Cardiac septum (tissue), 1 donor: ENCODE measurements at places on chromosomes 2 and 18.
A peak's percentile ranks its signal among the peaks of the same experiment; 100 is the strongest.

- no peak for DNase-seq
Measured at GRCh38 chr18:55018602-55019001, 59.3 kb upstream of the CCDC68 start.

- no peak for DNase-seq
Measured at GRCh38 chr18:79200546-79201268, 131.5 kb downstream of the ATP9B start.

DNA sequence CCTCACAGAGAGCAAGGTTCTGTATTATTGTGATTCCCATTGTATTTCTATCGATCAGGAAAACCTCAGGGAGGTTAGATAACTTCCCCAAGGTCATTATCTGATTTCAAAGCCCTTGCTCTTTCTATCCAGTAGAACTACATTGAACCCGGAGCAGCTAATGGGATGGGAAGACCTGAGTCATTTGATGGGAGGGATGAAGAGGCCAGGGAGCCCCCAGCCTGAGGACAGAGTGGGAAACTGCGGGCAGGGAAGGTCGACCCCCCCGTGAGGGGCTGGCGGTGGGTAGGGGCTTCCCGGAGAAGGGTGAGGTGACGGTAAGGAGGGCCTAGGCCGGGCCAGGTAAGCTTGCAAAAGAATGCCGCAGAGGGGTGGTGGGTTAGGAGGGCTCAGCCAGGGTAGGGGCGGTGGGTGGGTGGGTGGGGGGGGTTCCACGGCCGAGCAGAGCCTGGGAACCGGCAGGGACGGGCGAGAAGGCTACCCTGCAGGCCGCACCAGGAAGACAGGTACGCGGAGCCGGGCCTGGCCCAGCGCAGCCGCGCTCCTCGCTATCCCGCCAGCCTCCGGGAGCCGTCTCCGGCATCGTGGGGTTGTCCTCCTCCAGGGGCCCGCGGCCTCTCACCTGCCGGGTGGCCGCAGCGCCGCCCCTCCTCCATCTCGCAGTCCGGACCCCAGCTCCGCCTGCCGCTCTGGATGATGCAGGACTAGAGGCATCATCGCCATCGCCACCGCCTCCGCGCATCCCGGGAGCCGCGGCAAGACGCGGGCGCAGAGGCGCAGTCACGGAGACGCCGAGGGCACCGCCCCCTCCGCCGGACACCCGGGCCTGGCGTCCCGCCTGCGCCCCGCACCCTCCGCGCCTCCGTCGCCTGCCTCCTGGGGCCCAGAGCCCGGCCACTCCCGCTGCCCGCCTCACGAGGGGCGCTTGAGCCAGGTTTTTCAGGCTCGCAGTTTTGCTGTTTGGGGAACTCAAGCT lies at the start of gene GPR75:
Gene GPR75 (minus strand): TSS at position 762 of the 976 bp plus-strand sequence. CDS start 5,211 bp downstream, outside the sequence.
- no peak for DNase-seq

- no peak for DNase-seq
Measured at GRCh38 chr2:220503431-220503830, 876.0 kb downstream of the SLC4A3 start.

- peak; percentile 50 for DNase-seq
Measured at GRCh38 chr2:70690846-70691245, 77.2 kb downstream of the ADD2 start.

- DNase-seq: no peak
Measured at GRCh38 chr2:105061560-105061959, 23.7 kb downstream of the MRPS9 start.

DNA sequence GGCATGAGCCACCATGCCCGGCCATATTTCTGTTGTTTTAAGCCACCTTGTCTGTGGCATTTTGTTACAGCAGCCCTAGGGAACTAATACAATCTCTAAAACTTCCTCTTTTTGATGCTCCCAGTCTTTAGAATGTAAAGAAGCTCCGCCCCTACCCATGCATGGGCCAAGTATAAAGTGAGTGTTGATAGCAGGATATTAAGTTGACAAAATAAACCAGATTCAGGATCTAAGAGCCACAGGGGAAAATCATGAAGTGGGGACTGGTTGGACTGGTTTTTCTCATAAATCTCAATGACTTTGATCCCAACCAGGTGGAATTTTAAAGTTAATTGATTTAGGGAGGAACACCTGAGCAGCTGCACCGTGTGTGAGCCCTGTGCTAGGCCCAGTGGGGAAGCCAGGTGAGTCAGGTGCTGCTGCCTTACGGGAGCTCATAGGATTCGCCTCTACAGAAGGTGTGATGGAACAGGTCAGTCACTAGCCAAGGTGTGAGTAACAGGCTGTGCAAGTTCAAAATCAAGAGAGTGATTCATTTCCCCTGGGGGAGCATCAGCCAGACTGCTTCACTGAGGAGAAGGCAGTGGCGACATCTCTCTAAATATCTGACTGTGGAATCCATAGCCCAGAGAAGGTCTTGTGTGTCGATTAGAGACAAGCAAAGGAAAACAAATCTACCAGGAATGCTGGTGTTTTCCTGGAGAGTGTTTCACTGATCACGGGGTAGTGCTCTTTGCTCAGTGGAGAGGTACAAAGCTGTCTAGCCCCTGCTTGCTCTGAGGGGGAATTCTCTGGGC lies 63.0 kb upstream of the MSH2 start:
- DNase-seq: no peak

DNA sequence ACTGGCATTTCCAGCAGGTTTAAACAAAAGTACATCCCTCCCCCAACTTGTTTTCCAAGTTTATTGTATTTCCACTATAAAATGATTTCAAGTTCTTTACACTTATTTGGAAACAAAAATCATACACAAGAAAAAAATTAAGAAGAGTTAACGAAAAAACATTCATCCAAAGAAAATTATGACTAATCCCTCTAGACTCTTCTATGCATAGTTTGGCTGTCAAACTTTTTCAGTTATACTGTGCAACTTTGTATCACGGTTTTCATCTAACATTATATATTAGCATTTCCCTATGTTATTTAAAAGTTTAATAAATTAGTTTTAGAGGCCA lies 627 bp downstream of the WDCP start:
- DNase-seq: no peak

- DNase-seq: no peak
Measured at GRCh38 chr2:229578052-229578846, 136.1 kb downstream of the DNER start.

DNA sequence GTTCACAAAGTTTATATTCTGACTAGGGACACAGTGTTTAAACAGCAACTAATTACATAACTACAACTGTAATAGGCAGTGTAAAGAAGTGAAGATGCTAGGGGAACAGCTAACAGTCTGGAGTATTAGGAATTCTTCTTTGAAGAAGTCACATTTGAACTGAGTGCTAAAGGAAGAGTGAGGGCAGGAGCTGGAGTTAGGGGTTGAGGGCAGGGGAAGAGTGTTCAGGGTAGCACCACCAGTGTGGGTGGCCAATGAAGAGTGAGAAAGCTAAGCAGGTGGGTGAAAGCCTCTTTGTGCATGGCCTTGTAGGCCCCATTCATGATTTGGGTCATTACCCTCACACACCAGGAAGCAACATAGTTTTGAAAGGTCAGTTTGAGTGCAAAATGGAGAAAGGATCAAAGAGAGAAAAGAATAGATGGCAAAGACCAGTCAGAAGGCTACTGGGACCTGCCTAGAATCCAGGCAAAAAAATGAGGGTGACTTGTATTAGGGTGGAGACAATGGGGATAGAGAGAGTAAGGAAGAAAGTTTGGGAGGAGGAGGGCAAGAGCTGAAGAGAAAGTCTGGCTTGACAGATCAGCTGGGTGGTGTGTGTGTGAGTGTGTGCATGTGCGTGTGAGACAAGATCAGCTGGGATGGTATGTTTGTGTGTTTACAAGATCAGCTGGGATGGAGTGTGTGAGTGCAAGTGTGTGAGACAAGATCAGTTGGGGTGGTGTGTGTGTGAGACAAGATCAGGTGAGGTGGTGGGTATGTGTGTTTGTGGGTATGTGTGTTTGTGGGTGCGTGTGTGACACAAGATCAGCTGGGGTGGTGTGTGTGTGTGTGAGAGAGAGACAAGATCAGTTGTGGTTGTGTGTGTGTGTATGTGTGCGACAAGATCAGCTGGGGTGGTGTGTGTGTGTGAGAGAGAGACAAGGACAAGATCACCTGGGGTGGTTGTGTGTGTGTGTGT lies 43.6 kb upstream of the AGPS start:
- DNase-seq: no peak

- DNase-seq: peak; percentile 75
Measured at GRCh38 chr2:237434866-237435311, 20.9 kb upstream of the COL6A3 start.

DNA sequence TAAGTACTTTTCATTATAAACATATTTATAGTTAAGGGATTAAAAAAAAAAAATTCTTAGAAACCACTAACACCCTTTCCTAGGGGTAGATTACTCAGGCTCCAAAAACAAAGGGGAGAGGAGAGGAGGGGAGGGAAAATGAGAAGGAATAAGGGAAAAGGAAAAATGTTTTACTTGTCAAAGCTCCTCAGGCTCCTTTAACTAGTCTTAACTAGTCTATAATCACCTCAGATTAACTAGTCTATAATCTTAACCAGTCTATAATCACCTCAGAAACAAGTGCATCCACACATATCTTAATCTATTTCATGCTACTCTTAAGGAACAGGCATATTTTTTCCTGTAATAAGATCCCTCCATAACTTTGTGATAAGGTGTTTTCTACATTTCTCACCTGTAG lies 76.4 kb downstream of the KANSL1L start:
- no peak for DNase-seq

- no peak for DNase-seq
Measured at GRCh38 chr2:76478266-76479035, 767.7 kb upstream of the GCFC2 start.

DNA sequence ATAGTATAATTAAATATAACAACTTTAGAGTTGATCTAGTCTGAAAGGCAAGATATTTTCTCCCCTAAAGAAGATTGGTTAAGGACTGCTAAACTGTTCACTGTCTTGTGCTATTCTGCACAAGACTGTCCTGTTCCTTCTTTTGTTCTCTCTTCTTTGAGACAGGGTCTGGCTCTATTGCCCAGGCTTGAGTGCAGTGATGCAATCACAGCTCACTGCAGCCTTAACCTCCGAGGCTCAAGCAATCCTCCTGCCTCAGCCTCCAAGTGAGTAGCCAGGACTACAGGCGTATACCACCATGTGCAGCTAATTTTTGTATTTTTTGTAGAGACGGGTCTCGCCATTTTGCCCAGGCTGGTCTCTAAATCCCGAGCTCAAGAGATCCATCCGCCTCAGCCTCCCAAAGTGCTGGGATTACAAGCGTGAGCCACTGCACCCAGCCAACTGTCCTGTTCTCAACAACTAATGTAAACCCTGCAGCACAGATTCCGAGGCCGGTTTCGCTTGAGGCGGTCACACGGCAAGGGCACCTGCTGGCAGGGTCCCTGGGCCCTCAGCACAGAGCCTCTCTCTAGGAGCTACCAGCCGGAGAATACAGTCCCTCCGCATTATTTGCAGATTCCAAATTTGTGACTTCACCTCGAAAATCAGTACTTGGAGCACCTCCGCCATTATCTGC lies 16.4 kb downstream of the PXDN start:
- peak; percentile 47 for DNase-seq

DNA sequence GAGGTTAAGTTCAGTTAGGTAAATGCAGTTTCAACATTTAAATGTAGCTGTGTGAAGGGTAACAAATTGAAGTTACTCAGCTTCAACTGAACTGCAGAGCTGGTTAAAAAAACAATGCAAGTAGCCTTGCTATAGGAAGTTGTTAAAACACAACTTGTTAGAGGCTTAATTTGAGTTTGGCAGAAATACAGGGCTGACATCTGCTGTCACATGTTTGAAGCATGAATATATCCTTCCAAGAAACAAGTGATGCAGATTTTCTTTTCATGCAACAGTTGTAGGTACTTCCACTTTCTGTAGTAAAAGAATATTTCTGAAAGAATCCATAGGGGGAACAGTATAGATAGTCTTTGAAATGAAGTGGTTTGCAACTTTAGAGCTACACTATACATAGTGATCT lies 208.7 kb upstream of the RASGRP3 start:
- no peak for DNase-seq

DNA sequence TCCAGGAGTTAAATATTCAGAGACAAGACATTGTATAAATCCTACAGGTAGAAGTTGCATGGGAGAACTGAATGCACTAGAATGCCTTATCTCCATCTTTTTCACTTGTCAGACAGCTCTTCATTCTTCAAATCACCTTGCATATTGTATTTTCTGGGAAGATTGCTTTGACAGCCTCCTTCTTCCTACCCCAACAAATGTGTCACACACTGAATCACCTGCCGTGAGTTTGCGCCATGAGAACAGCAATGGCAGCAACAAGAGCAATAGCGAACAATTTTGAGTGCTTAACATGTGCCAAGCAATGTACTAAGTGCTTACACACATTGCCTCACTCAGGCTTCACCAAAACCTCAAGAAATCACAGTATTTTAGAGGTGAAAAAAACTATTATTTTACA lies 161.3 kb upstream of the REG3G start:
- no peak for DNase-seq

- no peak for DNase-seq
Measured at GRCh38 chr18:57915865-57916582, 112.9 kb upstream of the ATP8B1 start.

DNA sequence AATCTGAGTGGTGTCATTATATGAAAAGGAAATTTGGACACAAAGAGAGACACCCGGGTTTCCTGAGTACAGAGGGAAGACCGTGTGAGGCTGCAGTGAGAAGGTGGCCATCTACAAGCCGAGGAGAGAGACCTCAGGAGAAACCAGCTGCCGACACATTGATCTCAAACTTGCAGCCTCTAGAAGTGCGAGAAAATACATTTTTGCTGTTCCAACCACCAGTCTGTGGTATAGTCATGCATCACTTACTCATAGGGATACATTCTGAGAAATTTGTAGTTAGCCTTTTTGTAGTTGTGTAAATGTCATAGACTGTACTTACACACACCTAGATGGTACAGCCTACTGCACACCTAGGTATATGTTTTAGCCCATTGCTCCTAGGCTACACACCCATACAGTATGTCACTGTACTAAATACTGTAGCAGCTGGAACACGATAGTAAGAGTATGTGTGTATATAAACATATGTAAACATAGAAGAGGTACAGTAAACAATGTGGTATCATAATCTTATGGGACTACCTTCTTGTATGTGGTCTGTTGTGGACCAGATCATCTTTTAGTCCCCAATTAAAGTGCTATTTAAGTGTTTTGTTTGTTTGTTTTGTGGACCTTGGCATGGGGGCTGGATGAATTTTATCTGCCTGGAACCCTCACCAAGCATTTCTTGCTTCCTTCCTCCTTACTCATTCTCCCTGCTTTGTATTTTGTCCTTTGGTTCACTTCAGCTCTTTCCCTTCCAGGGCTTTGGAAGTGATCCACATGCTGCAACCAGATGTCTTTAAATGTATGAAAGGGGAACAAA lies 38.3 kb upstream of the SESTD1 start:
- DNase-seq: no peak

- DNase-seq: no peak
Measured at GRCh38 chr18:26971409-26971808, 105.9 kb upstream of the AQP4 start.

GRCh38 chr2:102361632-102362241 lies 6.1 kb downstream of the IL18R1 start:
- DNase-seq: no peak

- DNase-seq: no peak
Measured at GRCh38 chr2:3269425-3270094, 108.1 kb downstream of the EIPR1 start.

DNA sequence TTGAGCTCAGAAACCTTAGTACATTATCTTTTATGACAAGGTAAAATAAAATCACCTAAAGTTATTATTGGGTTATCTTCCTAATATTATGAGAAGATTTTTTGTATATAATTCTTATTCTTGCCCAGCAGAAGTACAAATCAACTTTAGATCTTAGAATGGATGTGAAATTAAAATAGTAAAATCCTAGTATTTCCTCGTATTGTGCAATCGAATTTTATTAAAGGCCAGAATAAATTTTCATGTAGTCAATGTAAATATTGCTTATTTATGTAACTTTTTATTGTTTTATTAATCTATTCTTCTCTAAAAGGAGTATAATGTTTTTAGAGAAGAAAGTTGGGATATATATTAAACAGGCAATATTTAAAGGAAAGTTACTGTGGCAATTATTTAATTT lies 12.7 kb downstream of the MARS2 start:
- DNase-seq: no peak
